Large intestine (tissue), 12 donors: ENCODE measurements at places on chromosomes 7 and 10. TPM values are rescaled to one million over a fixed set of nuclear protein-coding genes. Genes with fewer than 3 reads are reported as not detected.

GRCh38 chr7:30572212-30572841 is 22.4 kb upstream of the GARS1 start:
- no peaks in the 10 kb centered on the region for H3K4me1 ChIP-seq
- H3K27me3 ChIP-seq = no peaks in the 10 kb centered on the region
- H3K36me3 ChIP-seq = peaks cover 38% of the 10 kb centered on the region
- H3K4me3 ChIP-seq = no peak overlapping the region

- no peak overlapping the region for H3K4me3 ChIP-seq
- H3K27ac ChIP-seq = no peak overlapping the region
- peaks cover 10% of the 10 kb centered on the region for H3K4me1 ChIP-seq
- no peaks in the 10 kb centered on the region for H3K27me3 ChIP-seq
- H3K36me3 ChIP-seq = no peaks in the 10 kb centered on the region
Measured at GRCh38 chr7:87574630-87575029, 26.1 kb downstream of the ABCB1 start.

DNA sequence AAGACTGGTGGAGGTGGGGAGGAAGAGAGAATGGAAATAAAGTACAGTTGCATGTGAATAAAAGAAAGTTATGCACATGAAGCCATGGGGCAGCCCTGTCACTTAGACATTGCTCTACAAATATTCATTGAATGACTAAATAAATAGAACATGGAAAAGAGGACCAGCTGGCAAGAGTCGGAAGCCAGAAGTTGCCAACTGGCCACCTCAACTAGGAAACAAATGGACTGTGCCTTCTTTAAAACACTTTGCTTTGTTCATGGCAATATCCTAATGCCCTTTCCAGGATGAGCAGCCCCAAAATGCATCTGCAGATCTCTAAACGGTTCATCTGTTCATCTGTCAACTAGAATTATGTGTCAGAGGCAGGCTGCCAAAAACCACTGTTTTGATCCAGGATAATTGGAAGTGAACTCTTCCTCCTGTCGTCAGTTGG is 157.3 kb downstream of the NOC3L start:
- no peak overlapping the region for H3K4me3 ChIP-seq
- no peak overlapping the region for H3K27ac ChIP-seq
- H3K36me3 ChIP-seq = no peaks in the 10 kb centered on the region

- no peak overlapping the region for H3K27ac ChIP-seq
- no peak overlapping the region for H3K4me3 ChIP-seq
- H3K4me1 ChIP-seq = no peaks in the 10 kb centered on the region
- no peak for DNase-seq
- no peaks in the 10 kb centered on the region for H3K27me3 ChIP-seq
- H3K36me3 ChIP-seq = no peaks in the 10 kb centered on the region
Measured at GRCh38 chr10:88336334-88336733, 246.8 kb downstream of the RNLS start.

DNA sequence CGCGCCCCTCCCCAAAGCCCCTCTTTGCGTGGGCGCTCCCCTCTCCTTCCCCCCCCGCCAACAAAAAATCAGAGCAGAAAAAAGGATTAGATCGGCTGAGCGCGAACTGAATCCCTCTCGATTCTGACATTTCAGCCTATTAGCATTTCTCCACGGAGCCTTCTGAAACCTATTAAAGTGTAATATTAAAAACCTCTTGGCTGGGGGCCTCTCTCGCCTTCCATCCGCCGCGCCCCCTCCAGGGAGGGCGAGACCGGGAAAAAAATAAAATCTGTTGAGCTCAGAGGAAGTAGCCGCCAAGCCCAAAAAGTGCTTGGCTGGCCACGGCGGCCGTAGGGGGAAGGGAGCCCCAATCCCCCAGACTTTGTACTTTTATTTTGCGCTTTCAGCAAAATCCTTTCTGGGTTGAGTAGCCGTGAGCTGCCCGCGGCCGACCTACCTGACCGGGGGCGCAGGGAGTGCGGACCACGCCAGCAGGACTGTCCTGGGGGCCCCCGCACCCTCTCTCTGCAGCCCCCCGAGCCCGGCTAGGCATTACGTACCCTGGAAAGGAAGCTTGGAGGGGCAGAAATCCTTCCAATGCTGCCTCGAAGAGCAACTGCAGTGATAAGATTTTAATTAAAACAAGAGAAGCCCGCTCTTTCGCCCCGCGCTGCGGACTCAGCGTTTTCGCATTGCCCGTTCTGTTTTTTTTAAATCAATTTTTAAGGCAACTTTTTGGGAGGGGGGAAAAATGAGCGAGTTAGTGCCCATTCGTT is 1.3 kb upstream of the TNRC18 start:
- H3K27me3 ChIP-seq = no peaks in the 10 kb centered on the region
- peaks cover 11% of the 10 kb centered on the region for H3K4me1 ChIP-seq
- no peaks in the 10 kb centered on the region for H3K36me3 ChIP-seq
- peak overlapping the region; percentile 95 for H3K4me3 ChIP-seq

GRCh38 chr10:33781606-33782395 is 447.3 kb upstream of the NRP1 start:
- H3K4me1 ChIP-seq = no peaks in the 10 kb centered on the region
- no peak for DNase-seq
- H3K4me3 ChIP-seq = no peak overlapping the region
- H3K27me3 ChIP-seq = no peaks in the 10 kb centered on the region

GRCh38 chr7:47578579-47579270 is 3.2 kb downstream of the TNS3 start:
- H3K27ac ChIP-seq = peak overlapping the region; percentile 19
- no peak for DNase-seq
- peaks cover 56% of the 10 kb centered on the region for H3K4me1 ChIP-seq
- no peak overlapping the region for H3K4me3 ChIP-seq
- H3K27me3 ChIP-seq = no peaks in the 10 kb centered on the region

- peak; percentile 50 for DNase-seq
- H3K27ac ChIP-seq = no peak overlapping the region
- no peaks in the 10 kb centered on the region for H3K27me3 ChIP-seq
Measured at GRCh38 chr10:15254808-15255648, 86.5 kb upstream of the NMT2 start.

- H3K27ac ChIP-seq = no peak overlapping the region
- no peaks in the 10 kb centered on the region for H3K27me3 ChIP-seq
- no peak overlapping the region for H3K4me3 ChIP-seq
- H3K4me1 ChIP-seq = peaks cover 8% of the 10 kb centered on the region
- DNase-seq = no peak
Measured at GRCh38 chr7:22338877-22339276, 18.1 kb downstream of the RAPGEF5 start.

DNA sequence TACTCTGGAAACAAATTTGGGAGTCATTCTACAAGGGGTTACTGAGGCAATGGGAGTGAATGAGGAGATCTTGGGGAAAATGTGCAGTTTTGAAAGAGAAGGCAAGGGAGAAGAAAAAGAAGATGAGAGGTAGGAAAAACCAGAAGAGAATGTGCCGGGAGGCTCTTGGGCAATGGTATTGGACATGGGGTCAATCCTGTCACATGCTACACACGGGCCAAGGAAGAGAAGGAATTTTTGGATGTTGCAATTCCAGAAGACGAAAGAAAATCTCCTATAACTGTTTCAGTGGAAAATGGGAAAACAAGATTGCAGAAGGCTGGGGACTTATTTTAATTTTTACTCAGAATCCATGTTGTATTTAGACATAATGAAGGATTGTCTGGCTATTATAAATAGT is 615.0 kb downstream of the PHTF2 start:
- no peak overlapping the region for H3K27ac ChIP-seq
- no peaks in the 10 kb centered on the region for H3K4me1 ChIP-seq
- H3K36me3 ChIP-seq = no peaks in the 10 kb centered on the region
- DNase-seq = no peak

GRCh38 chr7:64192148-64192704 is 14.8 kb upstream of the ZNF735 start:
- no peak for DNase-seq
- H3K4me3 ChIP-seq = no peak overlapping the region
- no peaks in the 10 kb centered on the region for H3K4me1 ChIP-seq
- H3K27me3 ChIP-seq = no peaks in the 10 kb centered on the region
- H3K27ac ChIP-seq = no peak overlapping the region
- H3K36me3 ChIP-seq = no peaks in the 10 kb centered on the region

DNA sequence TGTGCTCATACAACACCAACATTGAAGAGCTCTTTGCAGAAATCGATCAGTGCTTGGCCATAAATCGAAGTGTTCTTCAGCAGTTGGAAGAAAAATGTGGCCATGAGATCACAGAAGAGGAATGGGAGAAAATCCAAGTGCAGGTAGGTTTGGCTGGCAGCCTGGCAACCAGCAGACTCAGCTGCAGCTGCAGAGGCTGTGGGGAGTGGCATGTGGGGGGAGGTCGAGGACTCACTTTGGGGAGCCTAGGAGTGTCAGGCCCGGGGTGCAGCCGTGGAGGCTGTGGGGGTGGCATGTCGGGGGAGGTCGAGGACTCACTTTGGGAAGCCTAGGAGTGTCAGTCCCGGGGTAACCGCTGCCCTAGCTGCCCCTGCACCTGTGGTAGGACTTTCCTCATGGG is 35.1 kb downstream of the RNF32 start:
- no peak overlapping the region for H3K27ac ChIP-seq
- H3K4me1 ChIP-seq = no peaks in the 10 kb centered on the region
- H3K4me3 ChIP-seq = no peak overlapping the region
- H3K36me3 ChIP-seq = peaks cover 40% of the 10 kb centered on the region
- DNase-seq = no peak

GRCh38 chr7:46830-47140 is 145.6 kb upstream of the FAM20C start:
- H3K27ac ChIP-seq = no peak overlapping the region
- H3K4me1 ChIP-seq = no peaks in the 10 kb centered on the region
- peaks cover 2% of the 10 kb centered on the region for H3K27me3 ChIP-seq
- DNase-seq = no peak
- H3K4me3 ChIP-seq = no peak overlapping the region
- no peaks in the 10 kb centered on the region for H3K36me3 ChIP-seq

- H3K4me3 ChIP-seq = no peak overlapping the region
- H3K27ac ChIP-seq = no peak overlapping the region
- H3K36me3 ChIP-seq = no peaks in the 10 kb centered on the region
- H3K27me3 ChIP-seq = no peaks in the 10 kb centered on the region
Measured at GRCh38 chr7:46948716-46949115, 633.2 kb downstream of the TNS3 start.

DNA sequence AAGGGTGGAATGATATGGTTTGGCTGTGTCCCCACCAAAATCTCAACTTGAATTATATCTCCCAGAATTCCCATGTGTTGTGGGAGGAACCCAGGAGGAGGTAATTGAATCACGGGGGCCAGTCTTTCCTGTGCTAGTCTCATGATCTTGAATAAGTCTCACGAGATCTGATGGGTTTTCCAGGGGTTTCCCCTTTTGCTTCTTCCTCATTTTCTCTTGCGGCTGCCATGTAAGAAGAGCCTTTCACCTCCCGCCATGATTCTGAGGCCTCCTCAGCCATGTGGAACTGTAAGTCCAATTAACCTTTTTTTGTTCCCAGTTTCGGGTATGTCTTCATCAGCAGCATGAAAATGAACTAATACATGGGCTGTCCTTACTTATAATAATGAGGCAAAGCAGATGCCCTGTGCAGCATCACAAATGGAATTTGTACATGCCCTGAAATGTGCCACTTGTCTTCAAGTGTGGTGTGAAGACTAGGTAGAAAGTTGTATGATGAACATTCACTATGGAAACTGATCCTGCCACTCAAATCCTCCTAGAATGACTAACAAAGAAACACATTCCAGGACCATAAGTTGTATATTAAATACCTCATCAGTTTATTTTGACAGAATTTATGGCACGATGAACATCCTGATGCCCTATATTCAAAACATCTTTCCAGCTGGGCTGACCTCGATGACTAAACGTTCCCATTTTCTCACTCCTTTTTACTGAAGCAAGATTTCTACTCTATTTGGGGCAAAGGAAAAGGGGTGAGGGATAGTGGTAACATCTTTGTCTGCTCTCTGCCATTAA is 122.8 kb upstream of the CTTNBP2 start:
- H3K27ac ChIP-seq = no peak overlapping the region
- no peaks in the 10 kb centered on the region for H3K4me1 ChIP-seq
- no peaks in the 10 kb centered on the region for H3K27me3 ChIP-seq

DNA sequence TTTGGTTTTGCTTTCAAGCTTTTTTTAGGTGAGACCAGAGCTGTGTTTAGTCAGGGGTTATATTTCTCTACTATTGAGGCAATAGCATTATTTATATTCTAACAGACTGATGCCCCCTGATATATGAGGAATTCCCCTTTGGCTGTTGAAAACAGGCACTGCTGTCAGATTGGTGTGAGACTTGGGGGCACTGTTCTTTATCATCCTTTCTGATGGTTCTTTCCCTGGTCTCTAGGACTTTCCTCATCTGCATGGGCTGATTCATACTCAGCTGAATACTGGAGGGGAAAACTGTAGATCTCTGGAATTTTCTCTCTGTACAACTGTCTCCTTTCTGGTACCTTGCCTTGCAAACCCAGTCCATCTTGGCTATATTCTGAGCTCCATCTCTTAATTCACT is 10.0 kb upstream of the ICA1 start:
- no peak for DNase-seq
- H3K4me1 ChIP-seq = no peaks in the 10 kb centered on the region
- H3K4me3 ChIP-seq = no peak overlapping the region
- H3K27me3 ChIP-seq = no peaks in the 10 kb centered on the region

The ACHE gene
- 7.4 TPM for polyA plus RNA-seq

The ZNF736 gene
- polyA plus RNA-seq = 13.0 TPM

The GRID2IP gene
- polyA plus RNA-seq = 0.88 TPM

The CYP2C9 gene
- 119 TPM for polyA plus RNA-seq

The SLC26A5 gene
- polyA plus RNA-seq = 0.09 TPM

The SPDYE1 gene
- polyA plus RNA-seq = 0.72 TPM
